ENCODE measurements at places on chromosomes 4 and X.

DNA sequence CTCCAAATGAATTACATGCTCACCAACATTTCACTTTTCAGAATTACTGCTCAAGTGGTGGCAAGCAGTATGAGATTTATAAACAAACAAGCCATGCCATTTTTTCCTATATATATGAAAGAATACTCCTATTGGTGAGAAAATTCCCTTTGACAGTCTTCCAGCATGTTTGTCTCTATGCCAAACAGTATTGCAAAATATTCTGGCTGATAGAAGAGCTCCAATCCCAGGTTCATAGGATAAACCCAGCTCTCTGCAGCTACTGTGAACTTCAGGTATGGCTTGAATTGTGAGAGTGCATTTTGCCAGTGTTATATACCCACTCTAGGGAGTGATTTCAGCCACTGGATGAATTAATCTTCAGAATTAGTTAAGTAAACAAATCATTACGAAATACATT, 108.8 kb downstream of the MAGEC2 start:
- H3K27me3 ChIP-seq, result peaks cover 12% of the 10 kb centered on the region
- DNase-seq, result no peak
- H3K36me3 ChIP-seq, result no peaks in the 10 kb centered on the region
- H3K4me1 ChIP-seq, result no peaks in the 10 kb centered on the region
- H3K27ac ChIP-seq, result no peak overlapping the region

DNA sequence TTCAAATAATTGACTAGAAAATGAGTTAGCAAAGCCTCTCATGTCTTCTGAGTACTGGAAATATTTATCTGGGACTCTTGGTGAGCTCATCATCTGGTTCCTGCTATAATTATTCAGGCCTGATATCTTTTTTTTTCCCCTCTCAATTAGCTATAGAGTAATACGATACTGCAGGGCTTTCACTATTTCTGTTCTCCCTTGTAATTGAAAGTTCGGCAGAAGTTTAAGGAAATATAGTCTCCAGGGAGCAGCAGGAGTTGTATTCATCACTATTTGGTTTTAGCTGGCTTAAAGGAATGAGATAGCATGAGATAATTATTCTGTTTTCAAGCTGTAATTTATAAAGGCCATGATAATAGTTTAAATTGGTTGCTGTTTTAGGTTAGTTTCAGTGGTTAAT, 378.6 kb upstream of the EPHA5 start:
- H3K36me3 ChIP-seq, result no peaks in the 10 kb centered on the region
- H3K27ac ChIP-seq, result no peak overlapping the region
- no peak overlapping the region for H3K4me3 ChIP-seq
- no peaks in the 10 kb centered on the region for H3K27me3 ChIP-seq
- no peaks in the 10 kb centered on the region for H3K4me1 ChIP-seq

GRCh38 chrX:16958356-16958755, 11.9 kb downstream of the REPS2 start:
- H3K27me3 ChIP-seq, result peaks cover 9% of the 10 kb centered on the region
- H3K4me1 ChIP-seq, result no peaks in the 10 kb centered on the region
- no peak for DNase-seq
- no peak overlapping the region for H3K27ac ChIP-seq
- H3K36me3 ChIP-seq, result no peaks in the 10 kb centered on the region
- H3K4me3 ChIP-seq, result no peak overlapping the region

GRCh38 chr4:76704133-76704881, 193.6 kb downstream of the SOWAHB start:
- no peaks in the 10 kb centered on the region for H3K36me3 ChIP-seq
- H3K27me3 ChIP-seq, result no peaks in the 10 kb centered on the region
- no peak overlapping the region for H3K27ac ChIP-seq
- H3K4me3 ChIP-seq, result no peak overlapping the region

- H3K4me1 ChIP-seq, result no peaks in the 10 kb centered on the region
- DNase-seq, result no peak
- no peak overlapping the region for H3K4me3 ChIP-seq
- no peaks in the 10 kb centered on the region for H3K27me3 ChIP-seq
- H3K36me3 ChIP-seq, result no peaks in the 10 kb centered on the region
- no peak overlapping the region for H3K27ac ChIP-seq
These were observed 5.3 kb upstream of the PROM1 start for GRCh38 chr4:16089156-16089555.

DNA sequence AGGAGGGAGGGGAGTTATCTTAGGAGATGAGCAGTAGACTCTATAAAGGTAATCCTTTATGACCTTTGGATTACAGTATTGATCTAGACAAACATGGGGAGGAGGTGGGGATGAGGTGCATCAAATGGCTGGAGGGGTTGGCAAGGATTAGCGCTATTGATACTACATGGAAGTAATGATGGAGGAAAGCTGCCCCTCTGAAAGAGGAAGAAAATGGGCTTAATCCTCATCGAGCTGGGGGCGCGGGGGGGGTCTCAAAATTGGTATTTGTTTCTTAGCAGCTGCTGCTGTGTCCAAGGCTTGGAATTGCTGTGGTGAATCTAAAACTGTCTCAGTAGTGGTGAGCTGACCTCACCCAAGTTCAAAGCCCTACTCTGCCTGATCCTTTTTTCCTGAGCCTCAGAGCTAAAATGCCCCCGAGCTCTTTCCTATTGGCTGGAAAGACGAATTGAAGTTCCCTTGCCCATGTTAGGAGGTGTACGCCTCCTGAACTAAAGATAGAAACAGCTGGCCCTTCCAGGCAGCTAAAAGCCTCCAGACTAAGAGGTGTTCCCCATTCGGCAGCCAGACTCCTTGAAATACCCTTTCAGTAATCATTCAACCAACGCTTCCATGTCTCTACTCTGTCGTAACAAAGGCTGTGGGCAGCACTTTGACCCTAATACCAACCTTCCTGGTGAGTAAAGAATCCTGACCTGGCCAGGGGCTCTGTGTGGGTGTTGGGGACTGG, at the start of gene ITGB1BP2:
ITGB1BP2 (plus strand) TSS at position 556 of the 730 bp plus-strand sequence; CDS start at position 613, 57 bp downstream.
- H3K27me3 ChIP-seq, result no peaks in the 10 kb centered on the region
- peak; percentile 21 for DNase-seq
- H3K4me1 ChIP-seq, result peaks cover 8% of the 10 kb centered on the region
- H3K27ac ChIP-seq, result no peak within 1 kb of the TSS
- no peak within 1 kb of the TSS for H3K4me3 ChIP-seq

DNA sequence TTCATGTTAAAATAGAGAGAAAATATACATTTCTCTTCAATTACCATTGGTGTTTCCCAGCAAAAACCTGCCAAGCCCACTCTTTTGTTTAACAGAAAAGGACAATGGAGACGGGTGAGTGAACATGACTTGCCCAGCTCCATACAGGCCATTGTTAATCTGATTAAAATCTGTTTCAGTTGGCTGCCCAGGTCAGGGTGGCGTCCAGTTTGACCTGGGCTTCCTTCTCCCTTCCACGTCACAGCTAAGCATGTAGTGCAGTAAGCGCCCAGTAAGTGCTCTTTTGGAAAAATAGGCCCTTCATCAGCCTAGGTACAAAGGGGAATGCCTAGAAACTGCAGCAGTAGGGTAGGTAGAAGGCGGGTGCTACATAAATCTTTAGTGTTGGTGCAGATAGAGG, 1.5 kb upstream of the PORCN start:
- no peak overlapping the region for H3K4me3 ChIP-seq
- DNase-seq, result no peak
- H3K27me3 ChIP-seq, result no peaks in the 10 kb centered on the region
- H3K27ac ChIP-seq, result peak overlapping the region; percentile 22
- no peaks in the 10 kb centered on the region for H3K4me1 ChIP-seq

- no peaks in the 10 kb centered on the region for H3K27me3 ChIP-seq
- no peaks in the 10 kb centered on the region for H3K36me3 ChIP-seq
- H3K27ac ChIP-seq, result no peak overlapping the region
These were observed 246.1 kb upstream of the VCX start for GRCh38 chrX:7596822-7597221.

DNA sequence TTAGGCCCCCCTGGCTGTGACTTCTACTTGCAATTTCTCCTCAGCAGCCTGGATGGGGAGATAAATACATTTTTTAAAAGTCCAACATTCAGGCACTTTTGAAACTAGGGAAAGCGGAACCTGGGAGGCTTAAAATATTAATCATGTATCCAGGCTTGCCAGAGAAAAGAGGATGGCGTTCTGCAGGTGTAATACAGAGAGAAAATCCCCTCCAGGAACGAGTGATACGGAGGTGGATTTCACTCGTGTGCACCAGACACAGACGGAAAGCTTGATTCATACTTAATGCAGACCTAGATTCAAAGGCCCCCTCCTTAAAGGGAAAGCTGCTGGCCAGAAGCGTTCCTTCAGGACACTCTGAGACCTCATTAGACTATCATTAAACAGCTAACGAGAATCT, 354.0 kb upstream of the BOD1L1 start:
- no peaks in the 10 kb centered on the region for H3K36me3 ChIP-seq
- no peaks in the 10 kb centered on the region for H3K27me3 ChIP-seq
- H3K27ac ChIP-seq, result no peak overlapping the region

GRCh38 chr4:61500883-61501282, 300.8 kb downstream of the ADGRL3 start:
- no peaks in the 10 kb centered on the region for H3K36me3 ChIP-seq
- no peaks in the 10 kb centered on the region for H3K4me1 ChIP-seq

DNA sequence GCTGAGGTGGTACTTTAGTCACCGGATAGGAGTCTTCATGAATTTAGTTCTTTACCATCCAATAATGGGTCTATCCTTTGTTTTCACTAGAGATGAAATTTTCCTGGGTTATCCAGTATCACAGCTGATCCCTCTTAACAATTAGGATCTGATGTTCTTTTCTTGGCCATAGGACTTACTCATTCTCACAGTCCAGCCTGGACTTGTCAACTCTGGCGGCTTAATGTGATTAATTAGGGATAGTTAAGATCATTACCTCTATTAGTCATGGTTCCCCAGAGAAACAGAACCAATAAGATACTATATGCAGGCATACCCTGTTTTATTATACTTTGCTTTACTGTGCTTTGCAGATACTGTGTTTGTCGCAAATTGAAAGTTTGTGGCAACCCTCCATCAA, 272.7 kb upstream of the FAT4 start:
- H3K27ac ChIP-seq, result no peak overlapping the region
- no peak overlapping the region for H3K4me3 ChIP-seq
- H3K27me3 ChIP-seq, result no peaks in the 10 kb centered on the region
- H3K36me3 ChIP-seq, result no peaks in the 10 kb centered on the region
- no peaks in the 10 kb centered on the region for H3K4me1 ChIP-seq

- H3K4me1 ChIP-seq, result no peaks in the 10 kb centered on the region
- no peaks in the 10 kb centered on the region for H3K36me3 ChIP-seq
- no peak for DNase-seq
- H3K4me3 ChIP-seq, result no peak overlapping the region
- H3K27ac ChIP-seq, result no peak overlapping the region
These were observed 44.8 kb downstream of the LDB2 start for GRCh38 chr4:16853640-16854039.

DNA sequence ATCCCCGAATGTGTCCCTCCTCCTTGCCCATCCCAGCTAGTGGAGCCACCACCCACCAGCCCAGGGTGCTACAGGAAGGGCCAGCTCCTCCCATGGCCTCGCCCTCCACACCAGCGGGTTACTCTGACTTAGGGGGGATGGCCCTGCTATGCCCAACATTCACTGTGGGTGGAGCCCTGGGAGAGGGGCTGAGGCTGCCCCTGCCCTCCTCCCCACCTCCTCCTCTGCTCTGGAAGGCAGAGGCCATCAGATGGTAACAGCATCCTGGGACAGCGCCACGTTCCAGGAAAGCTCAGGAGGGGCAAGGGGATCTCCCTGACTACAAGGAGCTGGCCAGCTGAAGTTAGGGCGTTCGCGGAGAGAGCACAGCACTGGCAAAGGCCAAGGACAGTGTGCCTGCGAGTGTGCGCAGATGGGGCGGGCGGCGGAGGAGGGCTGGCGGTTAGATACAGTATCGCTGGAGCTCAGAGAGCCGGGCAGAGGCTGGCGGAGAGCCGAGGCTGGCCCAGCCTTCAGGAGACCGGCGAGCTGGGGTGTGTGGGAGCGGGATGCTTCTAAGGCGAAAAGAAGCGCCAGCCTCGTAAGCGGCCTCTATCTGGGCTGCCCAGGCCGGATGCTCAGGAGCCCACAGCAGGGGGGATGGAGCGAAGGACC, 1.5 kb downstream of the JAKMIP1 start:
- H3K4me1 ChIP-seq, result peaks cover 6% of the 10 kb centered on the region
- peak; percentile 19 for DNase-seq
- H3K36me3 ChIP-seq, result no peaks in the 10 kb centered on the region
- peaks cover 25% of the 10 kb centered on the region for H3K27me3 ChIP-seq
- peak overlapping the region; percentile 59 for H3K27ac ChIP-seq

- H3K36me3 ChIP-seq, result no peaks in the 10 kb centered on the region
- DNase-seq, result no peak
- no peaks in the 10 kb centered on the region for H3K4me1 ChIP-seq
- H3K27ac ChIP-seq, result no peak overlapping the region
- no peaks in the 10 kb centered on the region for H3K27me3 ChIP-seq
These were observed 411.3 kb downstream of the FAT4 start for GRCh38 chr4:125725957-125726525.

DNA sequence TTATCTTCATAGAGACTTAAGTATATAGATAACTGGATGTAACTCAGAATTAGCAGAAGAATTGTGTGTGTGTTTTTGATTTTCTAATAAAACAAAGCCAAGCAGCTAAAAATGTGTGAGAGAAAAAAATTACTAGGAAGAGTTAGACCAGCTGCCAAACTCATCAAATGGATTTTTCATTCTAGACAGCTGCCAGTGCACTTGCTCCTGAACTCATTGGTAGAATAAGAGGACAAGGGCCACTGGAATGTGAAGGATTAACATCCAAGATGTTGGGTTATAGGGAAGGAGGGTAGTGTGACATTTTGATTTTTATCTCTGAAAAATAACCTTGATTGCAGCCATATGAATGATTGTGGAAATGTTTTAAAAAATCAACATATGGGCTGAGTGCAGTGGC, 49.7 kb downstream of the EGF start:
- H3K4me3 ChIP-seq, result no peak overlapping the region
- no peaks in the 10 kb centered on the region for H3K4me1 ChIP-seq
- no peak overlapping the region for H3K27ac ChIP-seq
- DNase-seq, result no peak
- H3K27me3 ChIP-seq, result no peaks in the 10 kb centered on the region
